ENCODE measurements at places on chromosomes 7 and 10.

- no peak for DNase-seq
Measured at GRCh38 chr10:71864911-71865361, 13.9 kb upstream of the PSAP start.

GRCh38 chr7:631964-632830, 94.3 kb upstream of the DNAAF5 start:
- DNase-seq: no peak

DNA sequence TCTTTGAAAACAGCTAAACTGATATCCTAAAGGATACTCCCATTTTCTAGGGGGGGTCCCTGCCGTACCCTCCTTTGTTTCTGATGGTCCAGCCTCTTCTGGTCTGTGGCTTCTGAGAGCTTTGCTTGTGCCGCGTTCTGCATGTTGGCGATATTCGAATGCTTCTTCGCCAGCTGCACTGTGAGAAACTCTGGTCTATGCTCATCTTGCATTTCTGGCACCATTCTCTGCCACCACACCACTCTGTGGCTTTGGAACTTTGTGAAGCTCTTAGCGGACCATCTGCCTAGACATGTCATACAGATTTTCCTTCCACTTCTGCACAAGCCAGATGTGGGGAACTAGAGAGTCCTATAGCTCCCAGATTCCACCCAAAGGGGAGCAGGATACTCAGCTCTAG, 197.2 kb downstream of the REEP3 start:
- no peak for DNase-seq

- DNase-seq: no peak
Measured at GRCh38 chr7:101859411-101860106, 42.1 kb downstream of the CUX1 start.

- no peak for DNase-seq
Measured at GRCh38 chr10:119029613-119030420, at the start of gene NANOS1. Gene NANOS1 (plus strand): TSS chr10:119029714. CDS start chr10:119029802, 88 bp downstream.

GRCh38 chr10:16011548-16011947, 151.2 kb upstream of the MINDY3 start:
- DNase-seq: no peak

GRCh38 chr10:15642095-15642494, 77.6 kb downstream of the ITGA8 start:
- no peak for DNase-seq

GRCh38 chr10:28248092-28248491, 54.8 kb downstream of the MPP7 start:
- DNase-seq: peak; percentile 43

- no peak for DNase-seq
Measured at GRCh38 chr10:11005725-11006427, 11.8 kb upstream of the CELF2 start.

DNA sequence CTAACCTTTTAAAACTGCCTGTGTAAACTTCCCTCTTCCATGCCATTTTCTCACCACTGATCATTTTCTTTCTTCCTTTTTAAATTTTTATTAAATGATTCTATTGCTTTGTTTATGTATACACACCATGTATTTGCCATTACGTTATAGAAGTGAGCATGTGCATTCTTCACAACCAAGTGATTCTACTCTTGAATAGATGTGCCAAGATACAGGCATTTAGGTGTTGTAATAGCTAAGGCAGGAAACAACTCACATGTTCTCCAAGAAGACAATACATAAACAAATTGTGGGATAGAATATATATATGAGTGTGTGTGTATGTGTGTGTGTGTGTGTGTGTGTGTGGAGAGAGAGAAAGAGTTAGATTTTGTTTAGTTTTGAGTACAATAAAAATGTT, 202.6 kb upstream of the SEMA3E start:
- DNase-seq: no peak

DNA sequence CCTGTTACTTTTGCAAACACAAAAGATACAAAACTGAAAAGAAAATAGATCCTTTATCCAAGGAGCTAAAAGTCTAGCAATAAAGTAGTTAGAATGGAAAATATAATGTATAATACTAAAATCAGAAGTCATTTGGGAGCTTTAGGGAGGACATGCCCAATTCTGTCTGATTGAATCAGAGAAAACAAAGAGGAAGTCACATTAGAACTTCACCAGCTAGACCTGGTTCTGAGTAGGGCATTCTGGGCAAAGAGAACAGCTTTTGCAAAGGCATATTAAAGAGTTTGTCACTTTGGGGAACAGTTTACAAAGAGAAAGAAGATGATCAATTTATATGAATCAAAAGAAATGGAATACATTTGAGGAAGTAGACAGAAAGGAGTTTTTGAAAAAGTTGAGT, 107.0 kb upstream of the PRSS1 start:
- no peak for DNase-seq

DNA sequence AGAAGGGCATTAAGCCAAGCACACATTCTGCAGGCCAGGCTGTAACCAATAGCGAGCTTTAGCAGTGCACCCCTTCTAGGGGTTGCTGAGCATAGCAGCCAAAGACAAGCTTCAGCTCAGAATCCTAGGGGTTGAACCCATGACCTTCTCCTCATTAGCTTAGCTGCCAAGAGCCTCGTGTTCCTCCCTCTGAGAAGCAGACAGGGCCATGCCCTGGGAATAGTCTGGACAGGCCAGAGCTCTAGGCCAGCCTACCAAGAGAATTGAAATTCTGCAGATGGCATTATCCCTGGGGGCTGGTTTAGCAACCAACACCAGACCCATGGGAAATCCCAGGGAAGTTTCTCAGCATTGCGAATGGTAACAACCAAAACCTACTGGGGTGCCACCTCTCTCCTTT, 77.2 kb downstream of the PLXNA4 start:
- DNase-seq: no peak

- no peak for DNase-seq
Measured at GRCh38 chr7:145698526-145699262, 417.9 kb upstream of the CNTNAP2 start.

DNA sequence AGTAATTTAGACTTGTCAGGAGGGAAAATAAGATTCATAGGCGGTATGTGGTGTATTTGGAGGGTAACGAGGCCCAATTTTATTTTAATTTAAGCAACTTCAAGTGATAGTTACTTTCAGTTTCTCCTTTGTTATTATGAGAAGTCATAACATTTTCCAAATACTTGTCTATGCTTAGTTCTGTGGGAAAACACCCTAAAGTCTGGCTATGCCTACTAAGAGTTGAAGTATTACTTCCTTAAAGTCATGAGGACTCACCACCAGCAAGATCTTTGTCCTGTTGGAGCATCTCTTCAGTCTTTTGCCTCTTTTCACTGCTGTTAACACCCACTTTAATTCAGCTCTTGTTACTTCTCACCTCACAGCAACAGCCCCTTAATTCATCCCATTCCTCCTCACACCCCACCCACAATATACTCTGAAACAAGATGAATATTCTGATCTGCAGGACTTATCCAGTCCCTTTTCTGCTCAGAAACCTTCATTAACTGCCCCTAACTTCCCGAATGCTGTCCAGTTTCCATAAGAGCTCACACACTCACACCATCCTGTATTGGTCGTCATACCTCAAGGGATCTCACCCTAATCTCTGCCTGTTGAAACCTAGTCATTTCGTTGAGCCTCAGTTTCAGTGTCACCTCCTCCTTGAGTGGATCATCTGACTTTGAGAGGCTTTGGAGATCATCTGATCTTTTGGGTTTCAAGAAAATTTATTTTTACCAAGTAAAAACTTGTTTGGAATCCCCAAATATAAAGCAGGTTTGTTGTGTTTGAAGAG, 61.3 kb downstream of the DNAH11 start:
- no peak for DNase-seq

DNA sequence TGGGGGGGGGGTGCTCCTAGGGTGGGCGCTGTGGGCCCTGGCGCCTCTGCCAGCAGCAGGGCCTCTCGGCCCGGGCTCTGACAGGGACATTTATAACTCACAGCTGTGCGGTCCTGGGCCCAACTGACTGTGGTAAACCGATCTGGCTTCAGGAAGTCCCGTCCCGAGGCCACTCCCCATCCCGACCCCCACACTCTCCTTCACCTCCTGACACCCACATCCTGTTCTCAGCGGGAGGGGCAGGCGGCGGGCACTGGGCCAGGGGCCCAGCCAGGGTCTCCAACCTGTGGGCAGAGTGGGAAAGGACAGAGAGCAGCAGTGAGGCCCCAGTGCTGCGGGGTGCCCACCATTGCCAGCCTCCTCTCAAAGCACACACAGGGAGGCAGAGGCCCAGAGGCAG, 69.1 kb downstream of the ZMIZ1 start:
- DNase-seq: peak; percentile 86

- DNase-seq: no peak
Measured at GRCh38 chr10:30705625-30706149, 76.1 kb upstream of the LYZL2 start.

DNA sequence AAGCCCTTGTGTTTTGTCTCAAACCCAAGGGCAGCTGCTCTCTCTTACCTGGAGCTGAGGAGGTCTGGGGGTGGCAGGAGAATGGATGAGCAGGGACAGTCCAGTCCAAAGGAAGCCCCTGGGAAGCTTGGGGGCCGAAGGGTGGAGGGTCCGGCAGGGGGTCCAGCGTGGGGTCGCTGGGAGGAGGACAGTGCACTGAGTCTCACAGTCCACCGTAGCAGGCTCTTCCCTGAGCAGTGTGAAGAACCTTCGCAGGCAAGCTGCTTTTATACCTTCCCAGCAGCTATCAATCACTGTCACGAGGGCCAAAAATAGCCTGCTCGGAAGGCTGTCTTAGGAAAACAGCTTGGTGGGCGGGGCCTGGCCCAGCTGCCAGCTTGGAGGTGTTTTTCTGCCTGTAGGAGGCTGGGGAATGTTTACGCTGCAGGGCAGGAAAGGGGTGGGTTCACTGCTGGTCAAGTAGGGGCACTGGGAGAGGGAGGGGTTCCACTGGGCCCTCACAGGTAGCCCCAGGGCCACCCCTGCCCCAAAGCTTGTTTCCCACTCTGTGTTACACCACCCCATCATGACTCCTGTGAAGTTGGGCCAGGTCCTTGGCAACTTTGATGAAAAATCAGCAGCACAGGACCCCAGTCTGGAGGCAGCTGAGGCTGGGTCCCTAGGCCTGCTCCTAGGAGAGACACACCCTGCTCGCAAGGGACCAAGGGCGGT, at the start of gene DEPP1:
Gene DEPP1, minus strand, starts transcription at position 240 of the 711 bp plus-strand sequence. CDS start 779 bp downstream, outside the sequence.
- no peak for DNase-seq

DNA sequence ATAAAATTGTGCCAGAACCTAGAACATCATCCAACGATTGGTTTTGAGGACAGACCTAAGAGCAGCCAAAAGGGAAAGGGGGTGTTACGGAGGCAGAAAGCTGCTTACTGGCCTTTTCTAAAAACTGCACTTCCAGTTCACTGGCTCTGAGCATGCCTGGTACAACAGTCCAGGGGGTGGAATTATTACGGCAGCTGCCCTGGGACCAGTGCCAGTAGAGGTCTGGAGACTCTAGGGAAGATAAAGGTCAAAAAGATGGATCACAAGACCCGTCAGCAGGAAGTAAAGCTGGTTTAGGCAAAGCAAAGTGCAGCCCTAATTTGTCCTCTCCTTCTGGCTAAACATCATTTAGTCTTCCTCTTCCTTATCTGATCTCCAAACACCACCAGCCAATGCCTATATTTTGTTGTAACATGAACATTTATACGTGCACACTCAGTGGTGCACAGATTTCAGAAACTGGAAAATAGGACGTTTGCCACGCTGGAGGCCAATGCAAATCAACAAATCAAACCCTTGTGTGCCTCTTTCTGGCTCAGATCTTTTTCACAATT, 216.4 kb upstream of the DPP6 start:
- no peak for DNase-seq

DNA sequence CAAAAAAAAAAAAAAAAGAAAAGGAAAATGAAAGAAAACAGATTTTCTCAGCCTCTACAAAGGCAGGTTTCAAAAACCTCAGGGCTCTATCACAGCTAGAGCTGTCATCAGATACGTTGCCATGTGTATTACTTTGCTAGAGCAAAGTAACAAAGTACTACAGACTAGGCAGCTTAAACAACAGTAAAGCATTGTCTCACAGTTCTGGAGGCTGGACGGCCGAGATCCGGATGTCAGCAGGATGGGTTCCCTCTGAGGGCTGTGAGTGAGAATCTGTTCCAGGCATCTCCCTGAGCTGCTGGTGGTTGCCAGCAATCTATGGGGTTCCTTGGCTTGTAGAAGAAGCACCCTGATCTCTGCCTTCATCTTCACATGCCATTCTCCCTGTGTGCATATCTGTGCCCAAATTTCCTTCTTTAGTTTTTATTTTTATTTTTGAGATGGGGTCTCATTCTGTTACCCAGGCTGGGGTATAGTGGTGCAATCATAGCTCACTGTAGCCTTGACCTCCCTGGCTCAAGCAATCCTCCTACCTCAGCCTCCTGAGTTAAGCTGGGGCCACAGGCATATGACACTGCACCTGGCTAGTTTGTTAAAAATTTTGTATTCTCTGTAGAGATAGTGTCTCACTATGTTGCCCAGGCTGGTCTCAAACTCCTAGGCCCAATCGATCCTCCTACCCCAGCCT, 48.9 kb upstream of the KDM7A start:
- DNase-seq: no peak

All from GF-D8 (cell line).